NCI-H2227 treated with DMSO at 0.1 percent for 48 hours (cell line): ENCODE measurements at places on chromosomes 7 and 10.

- no peak for DNase-seq
Measured at GRCh38 chr10:53111529-53111928, 338.9 kb upstream of the MBL2 start.

DNA sequence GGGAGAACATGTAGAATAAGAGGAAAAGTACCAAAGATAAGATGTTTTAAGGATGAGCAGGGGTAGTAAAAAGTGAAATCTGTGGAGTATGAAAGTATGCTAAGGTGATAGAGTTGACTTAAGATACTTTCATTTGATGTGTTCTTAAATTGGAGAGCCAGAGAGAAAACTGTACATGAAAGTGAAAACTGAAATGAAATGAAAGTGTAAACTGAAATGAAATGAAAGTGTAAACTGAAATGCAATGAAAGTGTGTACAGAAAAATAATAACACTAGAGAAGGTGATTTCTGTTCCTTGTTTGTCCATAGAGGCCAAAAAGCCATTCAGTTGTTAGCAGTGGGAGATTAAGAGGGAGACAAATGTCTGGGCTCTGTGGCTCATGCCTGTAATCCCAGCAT is 17.5 kb downstream of the AHR start:
- no peak for DNase-seq

DNA sequence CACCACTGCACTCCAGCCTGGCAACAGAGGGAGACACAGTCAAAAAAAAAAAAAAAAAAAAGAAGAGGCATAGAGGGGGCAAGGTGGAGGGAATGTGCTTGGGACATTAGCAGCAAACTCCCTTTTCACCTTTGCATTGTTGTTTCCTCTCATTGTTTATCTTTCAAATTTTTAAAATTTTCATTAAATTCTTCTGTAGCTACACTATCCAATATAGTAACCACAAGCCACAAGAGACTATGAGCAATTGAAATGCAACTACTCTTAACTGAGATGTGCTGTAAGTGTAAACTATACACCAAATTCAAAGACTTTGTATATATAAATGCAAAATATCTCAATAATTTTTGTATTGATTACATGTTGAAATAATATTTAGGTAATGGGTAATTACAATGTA is 43.4 kb downstream of the EBLN1 start:
- DNase-seq: no peak

DNA sequence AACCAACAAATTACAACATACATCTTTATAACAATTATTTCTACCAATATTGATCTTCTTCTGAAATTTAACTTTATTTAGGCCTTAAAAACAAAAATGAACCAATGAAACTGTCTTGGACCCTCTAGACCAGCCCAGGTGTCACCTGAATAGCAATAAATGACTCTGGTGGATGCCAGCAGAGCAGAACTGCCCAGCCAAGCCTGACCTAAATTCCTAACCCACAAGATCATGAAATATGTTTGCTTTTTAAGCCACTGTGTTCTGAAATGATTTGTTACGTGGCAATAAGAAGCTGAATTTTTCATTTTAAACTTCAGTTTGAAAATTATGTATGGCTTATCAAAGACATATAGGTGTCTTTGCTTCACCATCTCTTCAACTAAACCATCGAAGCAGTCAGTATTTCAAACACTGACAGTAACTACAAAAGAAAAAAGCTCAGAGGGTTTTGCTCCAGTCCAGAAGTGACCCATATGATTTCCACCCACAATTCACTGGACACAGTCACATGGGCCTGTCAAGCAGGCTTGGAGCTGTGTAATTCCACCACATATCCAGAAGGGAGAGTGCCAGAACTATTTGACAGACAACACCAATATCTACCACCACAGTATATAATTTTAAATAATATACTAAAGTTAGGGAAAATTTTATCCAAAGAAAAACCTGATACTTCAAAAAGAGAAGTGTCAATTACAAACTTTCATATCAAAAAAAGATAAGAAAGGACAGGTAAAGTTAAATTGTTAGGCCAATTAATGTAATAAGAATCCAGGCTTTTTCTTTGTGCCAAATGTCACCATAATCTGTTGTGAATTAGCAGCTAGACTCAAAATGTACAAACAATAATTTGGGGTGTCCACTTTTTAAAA is 94.5 kb downstream of the KMT2C start:
- peak; percentile 55 for DNase-seq

- no peak for DNase-seq
Measured at GRCh38 chr10:119246862-119247549, 39.6 kb downstream of the GRK5 start.

GRCh38 chr10:132297526-132297925 is 10.2 kb downstream of the STK32C start:
- DNase-seq: no peak

GRCh38 chr7:47582764-47583738 is 1.1 kb upstream of the TNS3 start:
- DNase-seq: no peak

- DNase-seq: peak; percentile 18
Measured at GRCh38 chr10:103967448-103968071, 620 bp downstream of the SLK start.
